ENCODE measurements at places on chromosomes 4 and X. TPM values are rescaled to one million over a fixed set of nuclear protein-coding genes. Genes with fewer than 3 reads are reported as not detected.
A peak's percentile ranks its signal among the peaks of the same experiment; 100 is the strongest.

RADX gene
- 2.2 TPM for total RNA-seq

GRCh38 chr4:138158746-138159297, 83.3 kb downstream of the SLC7A11 start:
- no peak overlapping the region for H3K27ac ChIP-seq
- H3K4me1 ChIP-seq = no peaks in the 10 kb centered on the region
- 0 out of 2 replicates have a peak, but pooled peaks cover 2% of the 10 kb centered on the region for H3K36me3 ChIP-seq
- no peak overlapping the region for H3K4me3 ChIP-seq

GRCh38 chr4:27966664-27967063, 1106.0 kb downstream of the STIM2 start:
- no peaks in the 10 kb centered on the region for H3K4me1 ChIP-seq
- H3K27me3 ChIP-seq = no peaks in the 10 kb centered on the region
- no peak for DNase-seq
- no peak overlapping the region for H3K27ac ChIP-seq
- H3K36me3 ChIP-seq = no peaks in the 10 kb centered on the region
- no peak overlapping the region for H3K4me3 ChIP-seq

- no peaks in the 10 kb centered on the region for H3K27me3 ChIP-seq
- H3K36me3 ChIP-seq = no peaks in the 10 kb centered on the region
- H3K4me1 ChIP-seq = no peaks in the 10 kb centered on the region
- H3K4me3 ChIP-seq = no peak overlapping the region
Observed at GRCh38 chrX:55340896-55341433, 76.2 kb upstream of the PAGE3 start.

FAM149A gene
- total RNA-seq = 0.83 TPM

DNA sequence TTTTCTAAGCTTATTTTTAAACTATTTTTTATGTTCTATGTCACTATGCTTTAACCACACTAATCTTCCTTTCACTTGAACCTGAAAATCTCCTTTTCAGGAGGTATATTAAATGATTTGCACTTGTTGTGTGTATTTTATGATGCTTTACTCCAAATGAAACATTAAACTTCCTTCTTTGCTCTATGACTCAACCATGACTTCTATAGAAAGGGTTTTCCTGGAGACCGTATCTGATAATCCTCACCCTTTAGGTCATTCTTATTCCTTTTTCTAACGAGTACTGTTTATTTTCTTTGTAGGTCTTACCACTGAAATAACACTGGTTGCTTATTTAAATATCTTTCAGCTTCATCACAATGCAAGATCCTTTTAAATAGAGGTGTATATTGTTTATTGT, 1163.2 kb downstream of the PCDH18 start:
- H3K27me3 ChIP-seq = no peaks in the 10 kb centered on the region
- no peak overlapping the region for H3K4me3 ChIP-seq
- H3K36me3 ChIP-seq = no peaks in the 10 kb centered on the region
- peak; percentile 26 for DNase-seq

ADH1B gene
- total RNA-seq = 0.36 TPM

DNA sequence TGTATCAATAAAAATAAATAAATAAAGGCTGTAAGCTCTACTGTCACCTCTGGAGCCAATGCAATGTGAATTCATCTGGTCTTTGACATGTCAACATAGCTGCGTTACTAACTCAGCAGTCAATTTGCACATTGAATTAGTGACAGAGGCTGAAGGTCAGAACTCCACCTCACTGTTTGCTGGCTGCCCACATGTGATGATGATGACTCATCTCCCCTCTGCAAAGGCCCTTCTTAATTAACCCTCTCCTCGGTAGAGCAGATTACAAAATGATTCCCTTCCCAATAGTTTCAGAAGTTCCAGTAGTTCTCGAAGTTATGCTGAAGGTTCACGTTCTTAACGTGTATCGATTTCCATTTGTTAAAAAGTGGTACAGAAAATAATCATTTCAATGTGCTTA, 1626.0 kb upstream of the TENM3 start:
- H3K27ac ChIP-seq = no peak overlapping the region
- no peaks in the 10 kb centered on the region for H3K4me1 ChIP-seq
- DNase-seq = peak; percentile 1
- H3K27me3 ChIP-seq = no peaks in the 10 kb centered on the region

MSANTD1 gene
- total RNA-seq = 0.28 TPM

CYP2U1 gene
- total RNA-seq = 11.1 TPM

DNA sequence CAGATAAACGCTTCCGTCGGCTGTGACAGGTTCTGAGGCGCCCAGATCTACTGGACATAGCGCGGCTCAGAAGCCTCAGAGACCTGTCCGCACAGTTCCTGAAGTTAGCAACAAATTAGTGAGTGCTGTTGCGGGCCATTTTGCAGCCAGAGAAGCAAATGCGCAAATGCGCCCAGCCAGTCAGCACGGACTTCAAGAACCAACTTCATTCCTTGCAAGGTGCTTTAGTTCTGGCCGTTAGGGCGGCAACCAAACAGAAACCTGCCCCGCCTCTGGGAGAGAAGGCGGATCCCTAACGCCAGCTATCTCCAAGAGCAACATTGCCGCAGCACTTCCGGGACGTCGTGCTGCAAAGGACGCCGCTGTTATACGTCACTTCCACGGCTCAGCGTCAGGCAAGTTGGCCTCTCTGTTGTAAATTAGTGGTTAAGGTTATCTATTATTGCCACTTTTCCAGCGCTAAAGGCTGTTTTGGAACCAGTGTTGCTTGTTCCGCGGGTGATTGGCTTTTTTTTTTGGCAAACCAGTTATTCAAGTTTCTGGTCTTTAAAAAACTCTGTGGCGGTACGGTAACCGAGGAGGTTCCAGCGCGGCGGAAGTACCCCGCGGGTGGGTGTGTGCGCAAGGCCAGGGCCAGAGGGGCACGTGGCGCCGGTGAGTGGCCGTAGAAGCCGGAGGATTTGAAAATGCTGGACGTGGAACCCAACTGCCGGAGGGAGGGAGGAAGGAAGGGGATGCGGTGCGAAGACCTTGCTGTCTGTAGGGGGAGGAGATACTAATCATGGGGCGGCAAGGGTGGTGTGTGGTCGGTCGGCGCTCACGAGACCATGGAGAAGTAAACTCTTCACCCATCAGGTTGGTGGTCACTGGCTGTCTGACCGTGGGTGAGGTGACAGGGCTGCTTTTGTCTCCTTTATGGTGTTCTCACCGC, at the start of gene GAR1:
TSS of gene GAR1 (plus strand) at position 612 of the 931 bp plus-strand sequence. CDS start 403 bp downstream, outside the sequence.
- no peaks in the 10 kb centered on the region for H3K27me3 ChIP-seq
- H3K36me3 ChIP-seq = no peaks in the 10 kb centered on the region
- H3K4me1 ChIP-seq = no peaks in the 10 kb centered on the region
- H3K4me3 ChIP-seq = peak within 1 kb of the TSS; percentile 61

GRCh38 chr4:56469489-56470210, 2.2 kb downstream of the SRP72 start:
- peaks cover 6% of the 10 kb centered on the region for H3K4me1 ChIP-seq
- H3K36me3 ChIP-seq = peaks cover 15% of the 10 kb centered on the region
- no peak overlapping the region for H3K27ac ChIP-seq
- no peak overlapping the region for H3K4me3 ChIP-seq
- no peaks in the 10 kb centered on the region for H3K27me3 ChIP-seq

UGT2B15 gene
- total RNA-seq = not detected

GATA1 gene
- total RNA-seq = not detected

GRCh38 chr4:123444290-123444731, 47.7 kb downstream of the SPRY1 start:
- H3K27me3 ChIP-seq = no peaks in the 10 kb centered on the region
- H3K4me1 ChIP-seq = peaks cover 4% of the 10 kb centered on the region
- H3K4me3 ChIP-seq = no peak overlapping the region
- no peaks in the 10 kb centered on the region for H3K36me3 ChIP-seq
- peak; percentile 56 for DNase-seq

FAM3A gene
- 14.0 TPM for total RNA-seq

GAGE12H gene
- total RNA-seq = not detected

All from IMR-90 (cell line).